ENCODE measurements at places on chromosomes 4 and X.

- no peak for DNase-seq
These were observed 6.5 kb downstream of the SPP1 start for GRCh38 chr4:87982036-87982435.

DNA sequence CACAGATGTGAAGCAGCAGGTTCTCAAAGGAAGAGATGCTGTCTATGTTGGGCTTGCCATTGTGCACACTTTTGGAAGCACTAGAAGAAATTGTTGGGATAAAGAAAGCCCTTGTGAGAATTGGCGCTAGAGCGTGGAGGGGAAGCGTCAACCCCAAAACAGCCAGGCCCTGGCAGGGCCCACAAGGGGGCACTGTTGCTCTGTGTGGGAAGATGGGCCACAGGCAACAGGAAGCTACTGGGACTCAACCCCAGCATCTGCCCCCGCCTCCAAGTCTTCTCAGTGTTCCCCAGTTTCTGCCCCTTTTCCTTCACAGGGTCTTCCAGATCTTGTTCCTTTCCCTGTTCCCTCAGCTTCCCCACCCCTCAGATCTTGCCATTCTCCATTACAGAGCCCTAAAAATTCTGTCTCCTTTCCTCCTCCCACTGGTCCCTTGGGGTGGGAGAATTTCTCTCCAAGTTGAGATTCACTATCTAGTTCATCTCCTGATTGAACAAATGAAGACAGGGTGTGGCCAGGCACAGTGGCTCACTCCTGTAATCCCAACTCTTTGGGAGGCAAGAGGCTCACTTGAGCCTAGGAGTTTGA lies 85.5 kb downstream of the STARD8 start:
- DNase-seq: peak; percentile 50

DNA sequence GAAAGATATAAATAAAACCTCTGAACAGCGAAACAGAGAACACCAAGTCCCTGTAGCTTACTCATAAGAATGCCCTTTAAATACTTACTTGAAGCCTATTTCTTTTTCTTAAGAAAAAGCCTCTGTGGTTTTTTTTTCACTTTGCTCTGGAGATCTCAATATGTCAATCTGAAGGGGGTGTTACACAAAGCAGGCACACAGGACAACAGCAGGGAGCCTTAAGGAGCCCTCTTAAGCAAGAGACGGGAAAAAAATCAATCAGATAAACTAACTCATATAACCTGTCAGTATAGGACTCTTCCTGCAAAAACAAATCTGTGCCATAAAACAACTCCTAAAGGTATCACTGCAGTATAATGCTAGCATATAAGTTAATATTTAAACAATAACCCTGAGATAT lies 611.1 kb upstream of the ATOH1 start:
- no peak for DNase-seq

GRCh38 chrX:94515009-94515408 lies 841.0 kb downstream of the FAM133A start:
- DNase-seq: no peak

- no peak for DNase-seq
These were observed 5.7 kb downstream of the SH3BP2 start for GRCh38 chr4:2798399-2799223.

GRCh38 chrX:148577741-148578140 lies 77.3 kb downstream of the AFF2 start:
- no peak for DNase-seq

- DNase-seq: no peak
These were observed 31.3 kb downstream of the JADE1 start for GRCh38 chr4:128840711-128841318.

GRCh38 chr4:122827258-122827878 lies 737 bp downstream of the FGF2 start:
- DNase-seq: no peak

DNA sequence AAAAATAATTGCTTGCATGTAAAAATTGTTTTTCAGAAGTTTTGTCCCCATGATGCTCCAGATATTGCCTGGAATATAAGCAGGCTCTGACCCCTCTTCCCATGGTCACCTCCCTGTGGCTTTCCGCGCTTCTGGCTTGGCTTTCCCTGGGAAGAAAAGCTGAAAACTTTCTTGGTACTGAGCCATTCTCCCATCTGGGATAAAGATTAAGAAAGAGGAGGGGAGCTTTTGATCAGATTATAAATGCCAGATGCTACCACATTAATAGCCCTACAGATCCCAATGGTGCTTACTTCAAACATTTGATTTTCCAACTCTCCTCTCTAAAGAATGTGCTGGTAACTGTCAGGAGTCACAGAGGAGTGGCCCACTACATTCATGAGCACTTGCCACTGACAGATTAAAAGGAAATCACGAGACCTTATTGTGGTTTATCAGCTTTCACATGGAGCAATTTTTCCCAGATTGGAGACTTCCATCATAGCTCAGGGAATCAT lies 54.4 kb upstream of the GAB1 start:
- no peak for DNase-seq

- DNase-seq: no peak
These were observed 28.1 kb downstream of the CLNK start for GRCh38 chr4:10656420-10656819.

DNA sequence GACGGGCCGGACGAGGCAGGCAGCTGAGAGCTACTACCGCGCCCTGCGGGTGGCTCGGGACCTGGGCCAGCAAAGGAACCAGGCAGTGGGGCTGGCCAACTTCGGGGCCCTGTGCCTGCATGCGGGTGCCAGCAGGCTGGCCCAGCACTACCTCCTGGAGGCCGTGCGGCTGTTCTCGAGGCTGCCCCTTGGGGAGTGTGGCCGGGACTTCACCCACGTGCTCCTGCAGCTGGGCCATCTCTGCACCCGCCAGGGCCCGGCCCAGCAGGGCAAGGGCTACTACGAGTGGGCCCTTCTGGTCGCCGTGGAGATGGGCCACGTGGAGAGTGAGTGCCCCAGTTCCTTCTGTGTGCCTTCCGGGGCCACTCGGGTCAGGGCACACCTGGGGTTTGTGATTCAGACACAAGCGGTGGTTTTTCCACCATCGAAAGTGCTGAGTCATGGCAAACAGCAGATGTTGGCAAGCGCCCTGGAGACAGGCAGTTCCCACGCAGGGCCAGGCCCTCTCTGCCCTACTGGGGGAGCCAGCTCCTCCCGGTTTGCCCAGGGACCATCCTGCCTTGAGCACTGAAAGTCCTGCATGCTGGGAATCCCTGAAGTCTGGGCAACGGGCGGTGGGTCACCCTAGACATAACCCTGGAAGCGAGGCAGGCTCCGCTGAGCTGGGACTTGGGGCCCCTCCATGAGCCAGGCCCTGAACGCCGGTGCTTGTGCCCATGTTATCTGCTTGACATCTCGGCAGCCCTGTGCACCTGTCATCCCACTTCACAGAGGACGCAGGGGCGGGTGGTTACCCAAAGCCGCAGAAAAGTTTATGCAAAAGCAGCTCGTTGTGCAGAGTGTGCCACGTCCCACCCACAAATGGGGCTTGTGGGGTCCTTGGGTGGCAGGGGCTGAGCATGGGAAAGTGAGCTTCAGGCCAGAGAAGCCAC lies 29.5 kb downstream of the SH3TC1 start:
- DNase-seq: peak; percentile 98

DNA sequence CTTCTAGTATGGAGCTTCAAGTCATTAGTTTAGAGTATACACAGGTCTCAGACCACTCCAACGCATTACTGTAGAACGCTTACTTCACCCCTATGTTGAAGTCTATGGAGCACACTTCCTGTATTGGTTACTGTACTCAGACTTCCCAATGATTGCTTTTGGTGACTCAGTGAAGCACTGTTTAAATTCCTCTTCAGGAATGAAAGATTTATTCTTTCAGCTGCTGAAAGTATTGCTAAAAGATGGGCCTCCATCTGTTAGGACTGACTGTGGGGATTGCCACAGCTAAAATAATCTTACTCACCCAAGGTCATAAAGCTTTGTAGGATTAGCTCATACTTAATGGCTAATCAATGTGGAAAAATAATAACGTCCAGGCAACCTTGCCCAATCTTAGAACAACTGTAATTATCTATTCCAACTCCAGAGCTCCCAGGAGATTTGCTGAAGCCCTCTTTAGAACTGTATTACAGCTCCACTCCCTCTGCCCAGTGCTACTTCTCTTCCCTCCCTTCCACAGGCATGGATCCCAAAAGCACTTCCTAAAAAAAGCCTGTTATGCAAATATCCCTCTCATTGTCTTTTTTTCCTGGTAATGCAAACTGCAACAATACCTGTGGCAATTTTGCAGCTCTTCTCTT lies 281.9 kb upstream of the HS3ST1 start:
- no peak for DNase-seq

DNA sequence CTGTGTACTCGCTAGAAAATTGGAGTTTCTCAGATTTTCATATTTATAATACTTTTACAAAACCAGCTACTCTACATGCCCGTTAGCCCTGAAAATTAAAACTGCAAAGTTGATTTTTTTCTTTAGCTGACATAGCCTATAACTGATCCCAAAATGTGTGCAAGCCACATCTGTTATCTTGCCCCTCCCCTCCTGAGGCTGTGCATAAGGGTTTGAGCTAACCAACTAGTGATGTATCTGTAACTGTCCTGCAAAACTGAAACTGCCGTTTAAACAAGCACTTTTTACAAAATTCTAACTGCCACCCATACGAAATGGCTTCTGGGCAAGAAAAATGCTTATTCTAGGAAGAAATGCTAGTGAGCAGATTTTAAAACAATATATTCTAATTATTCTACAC lies 59.1 kb downstream of the EDNRA start:
- DNase-seq: no peak

- DNase-seq: no peak
These were observed 402.9 kb downstream of the PCDH18 start for GRCh38 chr4:137129441-137129840.

GRCh38 chrX:12997906-12998687 lies 23.2 kb downstream of the TMSB4X start:
- DNase-seq: no peak

DNA sequence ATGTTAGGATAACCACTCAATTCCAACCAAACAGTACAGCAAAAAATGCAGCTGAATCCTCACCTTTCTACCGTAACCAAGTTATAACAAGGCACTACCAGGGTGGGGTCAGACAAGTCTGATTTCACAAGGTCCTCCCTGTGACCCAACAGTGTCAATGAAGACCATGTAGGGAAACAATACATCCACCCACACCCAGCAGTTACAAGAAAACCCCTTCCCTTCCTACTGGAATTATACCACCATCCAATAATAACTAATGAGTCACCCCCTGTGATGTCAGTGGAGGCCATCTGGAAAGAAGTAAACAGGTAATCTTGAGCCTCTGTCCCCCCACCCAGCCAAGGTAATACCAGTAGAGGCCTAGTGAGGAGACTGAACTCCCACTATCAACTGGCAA lies 117.6 kb downstream of the FGF16 start:
- no peak for DNase-seq

- no peak for DNase-seq
These were observed 63.3 kb downstream of the USP9X start for GRCh38 chrX:41148553-41148952.

DNA sequence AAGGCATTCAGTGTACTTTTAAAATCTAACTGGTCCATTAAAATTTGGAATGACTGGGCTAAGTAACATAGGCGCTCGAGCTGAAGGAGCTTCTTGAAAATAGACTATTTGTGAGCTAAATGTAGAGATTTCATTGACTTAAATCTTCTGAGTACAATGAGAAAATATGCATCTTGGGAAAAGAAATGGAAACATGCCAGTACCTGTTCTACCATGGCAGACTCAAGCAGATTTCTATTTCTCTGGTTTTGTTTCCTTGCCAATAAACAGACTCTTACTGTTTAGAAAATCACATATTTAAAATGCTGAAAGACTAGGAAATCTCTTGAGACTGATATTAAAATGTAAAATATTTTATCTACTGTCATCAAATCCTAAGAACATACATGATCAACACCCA lies 678.1 kb downstream of the FAT4 start:
- no peak for DNase-seq

- DNase-seq: no peak
These were observed 25.6 kb downstream of the ZBTB49 start for GRCh38 chr4:4315461-4316149.

DNA sequence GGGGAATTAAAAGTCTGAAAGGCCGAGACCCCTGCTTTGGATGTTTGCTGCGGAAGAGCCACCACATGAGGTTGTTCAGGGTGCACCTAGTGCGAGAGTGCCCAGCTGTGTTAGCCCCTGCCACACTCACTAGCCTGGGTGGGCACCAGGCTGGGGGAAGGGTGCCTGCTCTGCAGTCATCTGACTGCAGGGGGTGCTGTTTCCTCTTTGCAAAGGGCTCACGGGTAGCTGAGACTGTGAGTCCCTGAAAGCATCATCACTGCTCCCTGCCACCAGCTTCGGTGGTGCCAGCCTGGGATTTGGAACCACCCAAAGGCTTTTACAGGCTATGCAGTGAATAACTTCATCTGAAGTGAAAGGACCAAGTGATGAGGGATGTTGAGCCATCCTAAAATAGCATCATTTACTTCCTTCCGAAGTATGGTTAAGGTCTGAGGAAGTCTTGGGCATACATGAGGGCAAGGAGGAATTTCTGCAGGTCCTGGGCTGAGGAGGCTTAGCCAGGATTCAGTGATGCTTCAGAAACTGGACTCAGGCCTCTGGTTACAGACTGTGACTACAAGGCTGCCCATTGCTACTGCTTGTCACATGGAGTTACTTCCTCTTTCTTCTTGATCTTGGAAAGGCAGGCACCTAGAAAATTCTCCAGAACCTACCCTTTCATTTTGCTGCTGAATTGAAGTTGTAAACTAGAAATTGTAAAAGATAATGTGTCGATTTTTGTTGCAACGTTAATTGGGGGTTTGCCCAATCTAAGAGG lies 293.2 kb upstream of the PRPS2 start:
- peak; percentile 18 for DNase-seq

DNA sequence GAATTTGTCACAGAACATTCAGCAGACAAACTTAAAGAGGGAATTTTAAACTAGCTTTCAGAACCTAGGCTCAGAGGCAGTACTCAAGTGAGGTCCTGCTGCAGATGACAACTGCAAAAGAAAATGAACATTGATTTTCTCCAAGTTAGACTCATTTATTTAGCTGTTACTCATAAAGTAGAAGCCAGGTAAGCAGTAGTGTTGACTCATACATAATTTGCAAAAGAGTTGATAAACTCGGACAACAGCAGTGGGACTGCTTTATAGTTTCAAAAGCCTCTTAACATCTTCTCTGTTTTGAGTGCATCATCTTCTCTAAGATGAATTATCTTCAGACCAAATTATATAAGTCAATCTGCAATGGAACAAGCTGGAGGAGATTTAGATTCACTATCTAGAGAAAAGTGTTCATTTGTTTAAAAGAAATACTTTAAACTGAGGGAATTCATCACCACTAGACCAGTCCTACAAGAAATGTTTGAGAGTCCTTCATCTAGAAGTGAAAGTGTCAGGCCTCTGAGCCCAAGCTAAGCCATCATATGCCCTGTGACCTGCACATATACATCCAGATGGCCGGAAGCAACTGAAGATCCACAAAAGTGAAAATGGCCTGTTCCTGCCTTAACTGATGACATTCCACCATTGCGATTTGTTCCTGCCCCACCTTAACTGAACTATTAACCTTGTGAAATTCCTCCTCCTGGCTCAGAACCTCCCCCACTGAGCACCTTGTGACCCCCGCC lies 49.5 kb downstream of the COQ2 start:
- no peak for DNase-seq

- no peak for DNase-seq
These were observed 75.1 kb upstream of the TMEM164 start for GRCh38 chrX:109927663-109928273.

Data from DND-41 (cell line).